A549 (cell line): ENCODE measurements at places on chromosomes 5 and 9.
A peak's percentile ranks its signal among the peaks of the same experiment; 100 is the strongest.

- no peak for DNase-seq
Measured at GRCh38 chr9:112443200-112443599, 43.4 kb upstream of the KIAA1958 start.

- no peak for DNase-seq
Measured at GRCh38 chr9:91061506-91061905, 259.9 kb downstream of the SYK start.

DNA sequence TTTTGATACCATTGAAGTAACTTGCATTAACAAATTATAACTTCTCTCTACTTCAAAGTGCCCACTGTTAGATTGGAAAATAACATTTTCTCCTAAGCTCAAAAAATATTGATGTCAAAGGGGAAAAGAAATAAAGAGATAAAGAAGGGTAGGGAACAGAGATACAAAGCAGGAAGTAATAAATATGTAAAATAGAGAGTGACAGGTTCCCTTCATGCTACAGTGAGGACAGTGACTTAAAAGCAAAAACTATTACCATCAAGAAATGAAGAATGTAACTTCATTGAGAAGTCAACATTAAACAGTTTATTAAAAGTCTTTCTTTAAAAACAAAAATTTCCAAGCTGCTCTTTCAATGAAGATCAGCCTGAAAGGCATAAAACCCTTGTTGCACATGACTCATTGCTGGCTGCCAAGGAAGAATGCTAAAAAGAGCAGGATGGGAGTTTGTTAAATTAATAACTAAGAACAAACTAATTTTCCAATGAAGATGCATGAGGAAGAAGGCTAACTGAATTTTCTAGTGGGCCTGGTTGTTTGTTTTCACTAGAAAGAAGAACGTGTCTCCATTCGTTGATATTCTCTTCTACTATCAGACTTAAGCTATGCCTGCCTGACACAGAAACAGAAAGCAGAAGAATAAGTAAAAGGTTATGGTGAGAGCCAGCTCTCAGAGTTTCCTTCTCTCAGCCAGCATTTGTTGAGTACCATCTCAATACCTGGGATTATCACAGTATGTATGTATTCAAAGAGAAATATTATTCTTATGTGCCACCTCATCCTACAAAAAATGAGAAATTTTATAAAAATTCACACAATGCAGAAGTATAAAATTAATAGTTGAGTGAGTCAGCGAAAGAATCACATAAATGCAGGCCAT, 197.8 kb upstream of the NREP start:
- no peak for DNase-seq

DNA sequence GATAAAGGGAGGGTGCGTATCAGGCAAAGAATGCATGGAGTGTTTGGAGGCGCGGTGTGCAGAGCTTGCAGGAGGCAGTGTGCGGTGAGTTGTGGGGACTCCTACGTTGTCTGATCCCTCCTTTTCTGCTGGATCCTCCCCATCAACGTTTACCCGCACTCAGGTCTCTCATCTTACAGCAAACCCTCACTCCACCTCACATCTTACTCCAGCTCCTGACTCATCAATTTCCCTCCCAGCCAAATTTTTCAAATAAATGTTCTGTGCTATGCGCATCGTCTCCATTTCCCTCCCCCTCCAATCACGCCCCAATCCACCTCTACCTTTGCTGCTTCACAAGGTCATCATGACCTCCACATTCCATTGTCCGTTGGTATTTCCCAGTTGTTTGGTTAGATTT, 138.9 kb upstream of the KLF4 start:
- no peak for DNase-seq

DNA sequence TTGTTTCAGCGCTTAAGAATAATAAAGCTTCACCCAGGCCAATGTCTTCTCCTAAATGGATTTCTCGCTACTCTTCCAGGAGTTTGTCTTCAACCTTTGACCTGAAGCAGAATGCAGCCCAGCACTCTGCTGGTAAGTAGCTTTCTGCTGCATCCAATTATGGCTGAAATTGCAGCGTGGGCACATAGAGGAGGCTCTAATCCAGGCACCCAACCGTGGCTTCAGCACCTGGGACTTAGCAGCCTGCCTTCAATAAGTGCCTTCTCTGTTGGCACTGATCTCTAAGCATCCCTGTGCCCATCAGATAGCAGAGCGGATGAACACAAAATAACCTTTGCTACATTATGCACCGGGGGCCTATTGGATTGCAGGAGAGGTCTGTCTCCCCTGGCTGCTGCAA, 105.2 kb downstream of the TRIM32 start:
- DNase-seq, result no peak

- no peak for DNase-seq
Measured at GRCh38 chr5:168844016-168844921, 265.1 kb upstream of the PANK3 start.

DNA sequence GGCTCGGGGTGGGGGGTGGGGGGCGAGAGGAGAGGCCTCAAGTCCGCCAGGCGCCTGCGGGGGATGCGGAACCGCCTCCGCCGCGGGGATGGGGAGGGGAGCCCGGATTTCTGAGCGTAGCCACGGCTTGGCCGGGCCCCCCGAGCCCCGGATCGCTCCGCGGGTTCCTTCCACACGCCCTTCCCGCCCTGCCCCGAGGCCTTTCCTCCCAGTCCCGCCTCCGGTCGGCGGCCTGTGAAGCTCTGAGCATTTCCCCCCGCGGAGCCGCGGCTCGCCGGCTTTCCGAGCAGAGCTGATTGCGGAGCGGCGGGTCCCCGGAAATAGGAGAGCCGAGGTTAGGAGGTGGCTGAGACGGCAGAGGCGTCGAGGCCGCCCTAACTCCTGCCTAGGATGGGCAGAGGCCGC, 6.1 kb downstream of the IRX4 start:
- DNase-seq, result no peak

DNA sequence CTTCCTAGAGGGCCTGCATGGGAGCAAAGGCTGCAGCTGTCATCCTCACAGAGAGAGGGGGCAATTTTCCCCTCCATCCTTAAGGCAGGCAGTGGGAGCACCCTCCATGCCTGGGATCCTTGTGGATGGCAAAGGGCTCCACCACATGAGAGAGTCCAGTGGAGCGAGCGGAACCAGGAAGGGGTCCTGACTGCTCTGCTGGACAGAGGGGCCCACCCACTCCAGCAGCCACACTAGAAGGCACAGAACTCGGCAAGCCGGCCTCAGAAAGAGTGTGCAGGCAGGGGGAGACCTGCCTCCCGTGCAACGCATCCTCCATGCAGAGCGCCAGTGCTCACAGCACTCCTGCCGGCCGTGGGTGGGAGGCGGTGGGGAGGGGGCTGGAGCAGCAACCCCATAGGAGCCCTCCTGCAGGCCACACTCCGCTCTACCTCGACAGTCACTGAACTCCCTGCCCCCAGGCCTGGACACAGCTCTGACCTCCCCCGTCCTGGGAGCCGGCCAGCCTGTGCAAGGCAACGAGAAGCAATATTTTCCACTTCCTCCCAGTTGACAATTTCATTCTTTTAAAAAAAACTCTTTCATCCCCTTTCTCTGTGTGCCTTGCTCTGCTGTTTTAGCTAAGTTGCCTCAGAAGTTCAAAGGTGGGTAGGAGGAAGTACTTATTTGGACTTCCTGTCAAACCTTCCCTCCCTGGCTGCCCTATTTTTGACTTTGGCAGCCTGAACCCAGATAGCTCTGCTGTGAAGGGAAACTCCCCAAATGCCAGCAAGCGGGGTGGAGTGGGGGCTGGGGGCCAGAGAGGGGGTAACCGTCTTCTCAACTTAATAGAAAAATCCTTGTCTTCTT, 5.3 kb upstream of the LCP2 start:
- no peak for DNase-seq

GRCh38 chr5:926417-927171, 33.9 kb downstream of the TRIP13 start:
- no peak for DNase-seq

DNA sequence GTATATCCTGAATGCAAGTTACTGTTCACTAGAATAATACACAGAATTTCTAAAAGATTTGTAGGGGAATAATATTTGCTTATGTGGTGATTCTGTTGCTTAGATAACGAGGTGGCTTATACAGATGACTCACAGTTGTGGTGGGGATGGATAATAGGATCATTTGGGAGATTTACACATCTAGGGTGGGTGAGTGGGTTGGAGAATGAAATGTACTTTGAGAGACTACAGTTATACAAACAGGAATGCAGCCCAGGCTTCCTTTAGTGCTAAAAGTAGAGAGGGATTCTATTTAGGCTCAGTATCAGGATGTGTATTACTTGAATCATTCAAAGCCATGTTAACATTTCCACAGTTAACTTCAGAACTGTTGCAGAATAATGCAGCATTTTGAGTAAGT, 1.8 kb downstream of the CTXN3 start:
- no peak for DNase-seq

DNA sequence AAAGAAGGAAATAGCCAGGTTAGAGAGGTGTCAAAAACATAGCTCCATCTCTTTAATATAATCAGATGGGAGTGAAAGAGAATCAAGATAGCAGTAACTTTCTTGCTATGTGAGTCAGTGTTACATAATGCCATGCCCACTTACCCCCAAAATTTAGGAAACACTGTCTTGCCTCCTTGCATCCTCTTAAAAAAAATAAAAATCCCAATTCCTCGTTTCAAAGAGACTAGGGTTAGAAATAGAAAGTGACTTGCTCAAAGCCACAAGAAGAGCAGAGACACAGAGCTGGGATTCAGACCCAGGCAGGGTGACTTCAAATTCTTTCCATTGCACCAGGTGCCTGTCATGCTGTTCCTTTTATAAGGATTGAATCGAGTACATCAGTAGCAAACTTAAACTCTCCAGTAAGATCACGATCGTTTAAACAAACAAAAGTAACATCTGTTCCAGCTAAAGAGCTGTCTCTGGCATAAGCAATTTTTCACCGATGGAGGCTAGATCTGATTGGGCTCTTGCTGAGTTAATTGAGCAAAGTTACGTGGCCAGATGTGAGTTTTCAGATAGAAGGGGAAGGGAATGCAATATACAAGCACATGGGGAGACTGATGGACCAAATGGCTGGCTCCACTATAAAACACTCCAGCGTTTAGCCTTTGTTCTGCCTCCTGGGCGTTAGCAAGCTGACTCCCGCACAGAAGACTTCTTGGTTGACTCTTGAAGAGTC, 176.9 kb downstream of the PALM2AKAP2 start:
- no peak for DNase-seq

DNA sequence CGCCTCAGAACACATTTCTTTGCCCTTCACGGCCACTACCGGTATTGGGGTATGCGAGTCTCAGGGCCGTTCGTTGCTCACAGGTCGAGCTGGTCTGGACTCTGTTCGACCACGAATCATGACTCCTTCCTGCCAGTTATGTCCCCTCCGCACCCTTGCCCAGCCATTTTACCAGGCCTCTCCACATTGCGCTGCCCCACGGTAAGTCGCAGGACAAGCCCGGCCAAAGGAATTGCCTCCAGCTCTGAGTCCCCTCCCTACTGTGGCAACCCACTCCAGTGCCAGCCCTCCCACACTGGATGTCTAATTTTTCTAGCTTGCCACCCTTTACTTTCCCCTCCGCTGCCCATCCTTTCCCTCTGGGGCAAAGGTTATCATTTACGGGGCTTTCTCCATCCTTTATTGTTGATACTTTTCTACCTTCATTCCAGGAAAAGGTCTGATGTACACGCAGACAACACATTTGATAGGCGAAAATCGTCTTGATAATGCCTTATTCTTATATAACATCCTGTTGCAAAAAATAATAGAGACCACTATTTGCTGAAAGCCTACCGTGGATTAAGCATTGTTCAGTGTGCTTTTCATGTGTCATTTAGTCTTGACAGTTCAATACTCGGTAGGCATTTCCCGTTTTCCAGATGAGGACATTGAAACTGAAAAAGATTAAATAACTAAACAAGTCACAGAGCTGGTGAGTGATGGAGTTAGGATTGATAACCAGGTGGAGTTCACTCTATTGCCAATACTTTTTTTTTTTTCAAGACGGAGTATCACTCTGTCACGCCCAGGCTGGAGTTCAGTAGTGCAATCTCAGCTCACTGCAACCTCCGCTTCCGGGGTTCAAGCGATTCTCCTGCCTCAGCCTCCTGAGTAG, 958 bp upstream of the HSPA5 start:
- peak; percentile 58 for DNase-seq

GRCh38 chr5:179195561-179196404, 135.6 kb downstream of the ZNF354C start:
- DNase-seq, result no peak

- peak; percentile 50 for DNase-seq
Measured at GRCh38 chr5:156824800-156825199, 25.3 kb upstream of the PPP1R2B start.

GRCh38 chr5:110288766-110289511, 437.5 kb downstream of the TMEM232 start:
- no peak for DNase-seq

DNA sequence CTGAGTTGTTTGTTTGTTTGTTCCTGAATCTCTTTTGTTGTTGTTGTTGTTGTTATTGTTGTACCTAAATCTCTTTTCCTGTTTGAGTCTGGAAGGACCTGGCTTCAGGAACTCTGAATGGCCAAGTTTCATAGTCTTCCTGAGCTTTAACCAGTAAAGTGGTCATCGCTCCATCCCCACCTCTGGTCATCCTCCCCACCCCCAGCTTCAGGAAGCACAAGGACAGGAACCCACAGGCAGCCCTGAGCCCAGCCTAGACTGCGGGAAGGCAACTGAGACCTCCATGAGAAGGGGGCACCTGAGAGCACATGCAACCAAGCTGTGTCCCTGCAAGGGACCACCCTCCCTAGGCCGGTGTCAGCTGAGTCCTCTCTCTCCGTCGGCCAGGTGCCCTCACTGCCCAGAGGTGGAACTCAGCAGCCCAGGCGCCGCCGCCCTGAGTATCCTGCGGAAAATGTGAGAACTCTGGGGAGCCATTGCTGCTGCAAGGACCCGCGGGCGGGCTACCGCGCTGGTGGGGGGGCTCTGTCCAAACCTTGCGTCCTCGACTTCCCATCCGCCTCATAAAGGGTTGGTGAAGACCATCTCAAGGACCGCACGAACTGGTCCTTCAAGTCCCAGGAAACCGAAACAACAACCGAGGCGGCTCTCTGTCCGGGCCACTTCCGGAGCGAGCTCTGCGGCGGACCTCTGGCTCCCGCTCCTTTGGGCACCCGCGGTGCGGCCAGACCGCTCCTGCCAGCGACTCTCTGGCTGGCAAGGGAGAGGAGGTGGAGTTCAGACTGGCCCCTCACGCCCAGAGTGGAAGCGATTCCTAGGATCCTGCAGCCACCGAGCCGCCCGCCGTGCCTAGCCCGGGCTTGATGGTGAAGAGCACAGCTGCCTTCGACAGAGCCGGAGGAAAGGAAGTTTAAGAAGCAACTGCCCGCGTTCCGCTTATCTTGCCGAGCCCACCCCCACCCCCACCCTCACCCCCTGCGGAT, 4.2 kb downstream of the BARX1 start:
- DNase-seq, result no peak
